ENCODE measurements at places on chromosomes 2 and 18. TPM values are rescaled to one million over a fixed set of nuclear protein-coding genes. Genes with fewer than 3 reads are reported as not detected.

The ALPI gene
- total RNA-seq = not detected

GRCh38 chr18:63320975-63321265, 1.4 kb upstream of the BCL2 start:
- H3K4me1 ChIP-seq = peaks cover 27% of the 10 kb centered on the region
- peak overlapping the region; percentile 29 for H3K27ac ChIP-seq
- peak overlapping the region; percentile 88 for H3K4me3 ChIP-seq
- no peak for DNase-seq
- H3K27me3 ChIP-seq = no peaks in the 10 kb centered on the region

- no peak for DNase-seq
- peaks cover 26% of the 10 kb centered on the region for H3K36me3 ChIP-seq
- no peaks in the 10 kb centered on the region for H3K27me3 ChIP-seq
- peaks cover 35% of the 10 kb centered on the region for H3K4me1 ChIP-seq
Observed at GRCh38 chr2:223997938-223998337, 40.7 kb downstream of the MRPL44 start.

DNA sequence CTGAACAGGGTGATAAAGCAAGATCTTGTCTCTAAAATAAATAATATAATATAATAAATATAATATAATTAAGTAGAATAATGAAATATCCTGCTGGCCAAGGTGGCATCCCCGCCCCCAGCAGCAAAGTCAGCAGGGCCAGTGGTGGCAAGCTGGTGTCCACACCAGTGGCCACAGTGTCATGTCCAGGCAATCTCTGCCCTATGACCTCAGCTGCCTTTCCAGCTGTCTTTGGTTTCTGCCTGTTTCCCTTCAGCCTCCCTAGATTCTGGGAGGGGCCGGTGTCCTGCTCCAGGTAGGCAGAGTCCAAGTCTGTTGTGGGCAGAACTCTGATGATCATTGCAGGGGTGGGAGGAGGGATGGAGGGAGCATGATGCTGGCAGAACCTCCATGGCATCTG, 16.2 kb upstream of the STEAP3 start:
- H3K27ac ChIP-seq = no peak overlapping the region
- H3K4me3 ChIP-seq = no peak overlapping the region
- DNase-seq = no peak

- DNase-seq = no peak
- H3K4me3 ChIP-seq = no peak overlapping the region
- no peaks in the 10 kb centered on the region for H3K4me1 ChIP-seq
- H3K36me3 ChIP-seq = no peaks in the 10 kb centered on the region
- peaks cover 21% of the 10 kb centered on the region for H3K27me3 ChIP-seq
Observed at GRCh38 chr2:187547353-187547979, 6.8 kb downstream of the TFPI start.

DNA sequence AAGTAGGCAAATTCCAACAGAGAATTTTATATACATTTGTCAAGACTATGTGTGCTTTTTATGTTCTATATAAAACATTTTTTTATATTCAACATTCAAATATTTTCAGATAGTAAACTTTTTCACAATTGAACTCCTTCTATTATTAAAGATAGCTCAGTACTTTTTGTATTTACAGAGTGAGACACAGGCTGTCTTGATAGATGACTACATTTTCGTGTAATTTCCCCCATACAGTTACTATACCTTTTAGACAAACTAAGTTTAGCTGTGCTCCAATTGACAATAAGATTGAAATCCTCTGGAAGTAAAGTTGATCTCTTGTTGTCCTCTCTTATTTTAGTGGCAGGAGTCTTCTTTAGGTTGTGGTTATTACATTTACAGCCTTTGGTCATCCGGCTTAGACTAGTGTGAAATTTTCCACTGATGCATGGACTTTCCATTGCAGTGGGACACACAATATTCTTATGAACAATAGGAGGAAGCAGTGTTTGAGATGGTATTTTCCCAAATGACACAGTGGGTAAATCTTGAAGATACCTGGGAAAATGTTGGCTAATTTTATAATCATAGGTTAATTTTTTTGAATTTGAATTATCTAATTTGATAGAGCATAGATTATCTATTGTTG, 21.0 kb downstream of the ZSWIM2 start:
- H3K27ac ChIP-seq = no peak overlapping the region
- no peaks in the 10 kb centered on the region for H3K27me3 ChIP-seq
- no peak overlapping the region for H3K4me3 ChIP-seq
- no peaks in the 10 kb centered on the region for H3K4me1 ChIP-seq
- no peaks in the 10 kb centered on the region for H3K36me3 ChIP-seq
- no peak for DNase-seq
